Activated T-helper 17 cell treated with anti-CD3 and anti-CD28 coated beads, Interleukin-2, amount 50 U/mL, for 72 hours (primary cell): ENCODE measurements at places on chromosomes 12 and 14. TPM values are rescaled to one million over a fixed set of nuclear protein-coding genes. Genes with fewer than 3 reads are reported as not detected.

DNA sequence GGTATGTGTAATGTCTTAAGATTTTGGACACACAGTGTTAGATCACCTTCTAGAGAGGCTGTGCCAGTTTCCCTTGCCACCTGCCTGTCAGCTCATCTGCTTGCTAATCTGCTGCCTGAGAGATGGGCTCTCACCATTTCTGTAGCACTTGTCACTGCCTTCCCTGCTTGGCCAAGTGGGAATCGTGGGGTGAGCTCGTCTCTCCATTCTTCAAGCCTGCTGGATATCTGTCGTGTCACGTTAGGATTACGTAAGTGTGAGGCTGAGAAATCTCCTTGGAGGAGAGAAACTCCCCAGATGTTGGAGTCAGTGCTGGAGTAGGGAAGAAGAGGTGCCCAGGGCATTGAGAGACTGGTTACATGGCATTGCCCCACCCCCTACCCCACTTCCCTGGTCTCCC is 8.6 kb upstream of the RPH3A start:
- no peak for ATAC-seq

DNA sequence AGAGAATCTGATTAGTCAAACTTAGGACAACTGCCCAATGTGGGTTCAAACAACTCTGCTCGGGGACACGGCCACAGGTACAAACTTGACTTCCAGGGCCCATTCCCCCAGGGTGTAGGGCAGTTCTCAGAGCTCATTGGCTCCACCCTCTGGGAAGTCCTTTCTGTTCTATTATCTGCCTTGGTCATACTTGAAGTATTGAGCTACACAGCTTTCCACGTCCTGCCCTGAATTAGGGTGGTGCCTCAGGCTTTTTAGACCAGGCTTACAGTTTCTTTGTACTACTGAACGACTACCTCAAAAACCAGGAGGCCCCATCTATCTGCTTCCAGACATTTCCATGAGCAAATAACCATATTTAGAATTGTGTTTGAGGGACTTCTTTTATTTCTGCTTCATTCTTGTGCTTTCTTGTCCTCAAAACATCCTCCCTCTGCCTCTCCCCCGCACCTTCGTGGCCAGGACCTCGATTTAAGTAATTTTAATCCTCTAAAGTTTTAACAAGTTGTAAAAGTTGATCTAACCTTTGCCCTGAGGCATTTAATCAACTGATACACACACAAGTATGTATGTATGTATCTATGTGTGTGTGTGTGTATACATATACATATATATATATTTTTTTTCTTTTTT is 281.7 kb upstream of the AMIGO2 start:
- peak; percentile 87 for ATAC-seq

GRCh38 chr12:77003914-77004313 is 61.5 kb downstream of the E2F7 start:
- no peak for ATAC-seq

- ATAC-seq = no peak
Measured at GRCh38 chr12:88658009-88658408, 77.7 kb upstream of the KITLG start.

DNA sequence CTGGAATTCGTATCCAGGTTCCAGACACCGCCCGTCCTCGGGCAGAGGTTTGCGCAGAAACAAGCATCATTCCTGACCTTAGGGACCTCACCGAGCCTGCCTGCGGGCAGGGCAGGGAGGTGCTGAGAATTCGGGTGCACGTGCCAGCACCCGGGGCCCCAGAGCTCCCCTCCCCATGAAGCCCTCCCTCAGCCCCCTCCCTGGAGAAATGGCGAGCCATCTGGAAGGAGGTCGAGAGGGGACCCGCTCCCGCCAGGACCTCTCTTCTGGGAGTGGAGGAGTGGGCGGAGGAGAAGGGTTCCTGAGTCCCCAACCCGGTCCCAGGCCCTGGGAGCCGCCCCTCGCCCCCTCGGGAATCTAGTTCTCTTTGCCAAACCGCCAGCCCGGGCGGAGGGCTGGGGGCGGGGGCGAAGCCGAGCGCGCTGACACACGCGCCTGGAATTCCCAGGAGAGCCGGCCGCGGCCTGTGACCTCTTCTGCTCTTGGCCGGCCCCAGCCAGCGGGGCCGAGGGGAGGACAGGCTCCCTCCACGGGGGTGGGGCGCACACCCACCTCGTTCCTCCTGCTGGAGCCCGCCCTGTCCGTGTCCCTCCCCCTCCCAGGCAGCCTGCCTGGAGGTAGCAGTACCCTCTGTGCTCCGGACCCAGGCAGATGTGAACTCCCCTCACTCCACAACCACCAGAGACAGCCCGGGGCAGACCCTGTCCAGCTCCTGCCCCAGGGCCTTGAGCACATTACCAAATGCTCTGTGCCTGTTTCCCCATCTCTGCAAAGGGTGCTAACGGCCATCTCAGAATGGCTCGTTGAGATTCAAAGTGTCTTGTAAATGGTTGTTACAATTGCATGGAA is 23.0 kb upstream of the GPR132 start:
- ATAC-seq = no peak

DNA sequence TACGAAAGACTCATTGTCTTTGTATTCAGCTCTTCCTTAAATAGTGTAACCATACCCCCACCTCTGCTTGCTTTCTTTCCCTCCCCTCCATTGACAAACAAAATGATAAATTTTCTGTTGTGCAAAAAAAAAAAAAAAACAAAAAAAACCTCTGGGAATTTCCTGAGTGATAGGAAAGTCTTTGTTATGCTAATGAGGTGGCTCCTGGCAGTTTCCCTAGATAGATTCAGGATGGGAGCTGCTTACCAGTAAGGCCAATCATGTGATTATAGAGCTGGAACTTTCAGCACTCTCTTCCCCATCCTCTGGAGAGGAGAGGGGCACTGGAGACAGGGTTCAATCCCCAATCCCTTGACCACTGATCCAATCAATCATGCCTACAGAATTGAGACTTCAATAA is 120.5 kb downstream of the NUAK1 start:
- ATAC-seq = no peak

DNA sequence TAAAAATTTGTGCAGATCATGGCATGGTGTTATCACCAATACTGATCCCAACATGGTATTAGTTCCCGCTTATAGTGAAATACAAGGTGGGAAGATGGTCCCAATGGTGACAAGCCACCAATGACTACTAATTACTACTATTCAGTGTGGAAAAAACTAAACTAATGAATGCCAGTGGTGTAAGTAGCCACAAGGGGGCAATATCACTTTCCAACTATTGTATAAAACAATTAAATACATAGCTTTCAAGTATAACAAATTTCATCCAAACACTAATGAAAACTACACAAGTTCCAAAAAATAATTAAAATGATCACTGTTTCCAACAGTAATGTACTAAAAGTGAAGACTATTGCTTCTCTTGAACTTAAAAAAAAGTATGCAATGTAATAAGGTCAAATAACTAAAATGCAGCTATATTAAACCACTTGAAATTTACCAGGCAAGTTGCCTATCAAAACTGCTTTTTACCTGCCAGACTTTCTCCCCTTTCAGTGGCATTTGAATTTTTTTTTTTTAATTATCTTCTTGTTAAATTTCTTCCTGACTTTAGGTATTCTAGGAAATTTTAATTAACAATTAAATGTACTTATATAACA is 58.0 kb downstream of the PAPLN start:
- ATAC-seq = no peak

The PTPRQ gene
- total RNA-seq = not detected
